ENCODE measurements at places on chromosomes 4 and X. TPM values are rescaled to one million over a fixed set of nuclear protein-coding genes. Genes with fewer than 3 reads are reported as not detected.

DNA sequence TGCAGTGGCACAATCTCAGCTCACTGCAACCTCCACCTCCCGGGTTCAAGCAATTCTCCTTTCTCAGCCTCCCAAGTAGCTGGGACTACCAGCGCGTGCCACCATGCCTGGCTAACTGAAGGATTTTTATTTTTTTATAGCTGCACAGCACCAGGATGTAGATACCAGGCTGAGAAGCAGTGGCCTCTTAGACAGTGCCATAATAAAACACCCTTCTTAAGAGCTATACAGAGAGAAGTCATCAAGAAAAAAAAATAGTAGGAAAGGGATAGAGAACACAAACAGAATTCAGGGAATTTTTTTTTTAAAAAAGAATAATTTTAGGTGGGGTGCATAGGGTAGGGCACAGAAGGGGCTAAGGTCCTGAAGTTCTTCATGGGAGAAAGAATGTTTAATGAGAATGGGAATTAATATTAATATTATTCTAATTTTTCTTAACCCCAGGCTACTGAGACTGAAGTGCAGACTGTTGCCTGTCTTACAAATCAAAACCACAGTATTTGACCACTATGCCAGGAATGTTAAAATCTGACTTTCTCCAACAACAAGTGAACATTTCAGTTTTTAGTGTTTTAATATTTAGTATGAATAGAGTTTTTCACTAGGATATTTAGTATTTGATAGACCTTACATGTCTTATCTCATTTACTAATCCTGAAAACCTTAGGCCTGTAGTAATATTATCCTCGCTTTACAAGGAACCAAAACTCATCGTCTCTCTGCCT, 146.7 kb downstream of the KCNIP4 start:
- no peaks in the 10 kb centered on the region for H3K27me3 ChIP-seq
- H3K4me1 ChIP-seq = no peaks in the 10 kb centered on the region
- H3K27ac ChIP-seq = no peak overlapping the region
- H3K36me3 ChIP-seq = no peaks in the 10 kb centered on the region

- H3K27me3 ChIP-seq = no peaks in the 10 kb centered on the region
- no peak for DNase-seq
- H3K36me3 ChIP-seq = no peaks in the 10 kb centered on the region
- no peaks in the 10 kb centered on the region for H3K4me1 ChIP-seq
Measured at GRCh38 chrX:44997888-44998287, 124.9 kb downstream of the KDM6A start.

The ZNF157 gene
- polyA plus RNA-seq = 0.16 TPM

DNA sequence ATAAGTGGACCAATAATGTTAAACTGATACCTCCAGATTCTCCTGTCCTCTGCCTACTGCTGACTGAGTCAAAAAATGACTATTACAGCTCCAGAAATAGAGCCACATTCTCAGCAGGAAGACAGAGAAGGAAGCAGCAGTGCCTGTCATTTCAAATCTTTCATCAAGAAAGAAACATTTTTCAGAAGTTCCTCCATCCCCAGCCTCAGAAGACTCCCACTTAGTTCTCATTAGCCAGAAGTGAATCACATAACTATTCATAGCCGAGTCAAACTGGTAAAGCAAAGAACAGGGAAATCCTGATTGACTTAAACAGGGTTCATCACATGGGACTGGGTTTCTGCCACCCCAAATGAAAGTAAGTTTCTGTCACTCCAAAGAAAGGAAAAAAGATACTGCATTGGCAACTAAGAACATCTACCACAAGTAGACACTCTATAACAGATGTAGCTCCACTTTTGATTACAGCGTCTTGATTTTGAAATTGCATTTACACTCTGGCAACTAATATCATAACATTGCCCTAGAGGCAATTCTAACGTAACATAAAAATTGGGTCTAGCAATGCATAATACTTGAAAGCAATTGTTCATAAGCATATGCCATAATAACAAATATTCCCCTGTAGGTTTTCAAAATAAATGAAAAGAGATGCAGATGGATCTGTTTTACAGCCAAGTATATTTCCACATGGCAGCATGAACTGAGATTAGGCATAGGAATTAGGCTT, 599.8 kb downstream of the GALNTL6 start:
- H3K27ac ChIP-seq = no peak overlapping the region
- no peak for DNase-seq
- no peaks in the 10 kb centered on the region for H3K27me3 ChIP-seq
- H3K4me3 ChIP-seq = no peak overlapping the region
- no peaks in the 10 kb centered on the region for H3K4me1 ChIP-seq
- no peaks in the 10 kb centered on the region for H3K36me3 ChIP-seq

DNA sequence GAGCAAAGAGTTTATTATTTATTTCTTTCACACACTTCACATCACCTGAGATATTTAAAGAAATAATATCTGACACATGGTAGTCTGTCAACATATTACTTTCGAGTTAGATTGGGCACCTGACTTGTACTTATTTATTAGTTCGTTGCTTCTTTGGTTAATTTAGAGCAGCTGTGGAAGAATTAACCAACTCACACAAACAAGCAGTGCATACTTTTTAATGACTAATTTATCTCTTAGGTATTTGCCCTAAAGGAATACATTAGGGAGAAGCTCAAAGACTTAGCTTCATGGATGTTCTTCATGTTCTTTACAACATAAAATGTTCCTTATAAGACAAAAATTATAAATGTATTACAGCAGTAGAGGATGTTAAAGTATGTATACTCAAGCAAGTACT, 242.9 kb downstream of the ARHGAP24 start:
- no peaks in the 10 kb centered on the region for H3K27me3 ChIP-seq
- H3K4me1 ChIP-seq = peaks cover 4% of the 10 kb centered on the region
- no peak for DNase-seq
- no peak overlapping the region for H3K4me3 ChIP-seq
- H3K36me3 ChIP-seq = no peaks in the 10 kb centered on the region

DNA sequence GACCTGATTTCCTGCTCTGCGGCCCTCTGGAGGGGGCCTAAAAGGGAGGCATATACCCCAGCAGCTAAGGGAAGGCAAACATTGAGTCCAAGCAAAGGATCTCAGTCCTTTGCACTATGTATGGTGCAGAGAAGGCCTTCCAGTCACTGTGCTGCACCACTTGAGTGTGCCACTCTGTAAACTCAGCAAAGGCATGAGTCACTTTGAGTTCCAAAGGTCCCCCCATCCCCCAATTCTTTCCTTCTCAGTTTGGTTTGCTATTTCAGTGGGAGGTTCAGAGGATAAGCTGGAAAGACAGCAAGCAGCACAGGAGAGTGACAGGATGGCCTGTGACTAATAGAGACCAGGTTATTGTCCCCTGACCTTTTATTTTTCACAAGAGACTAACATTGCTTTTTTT, 131.3 kb downstream of the FHDC1 start:
- peak; percentile 33 for DNase-seq
- H3K27ac ChIP-seq = no peak overlapping the region
- no peak overlapping the region for H3K4me3 ChIP-seq
- no peaks in the 10 kb centered on the region for H3K27me3 ChIP-seq
- H3K4me1 ChIP-seq = no peaks in the 10 kb centered on the region
- no peaks in the 10 kb centered on the region for H3K36me3 ChIP-seq

GRCh38 chrX:153877571-153878261, 8.3 kb downstream of the L1CAM start:
- no peak overlapping the region for H3K4me3 ChIP-seq
- no peaks in the 10 kb centered on the region for H3K36me3 ChIP-seq
- H3K27ac ChIP-seq = no peak overlapping the region
- H3K4me1 ChIP-seq = no peaks in the 10 kb centered on the region

The RHOXF1 gene
- polyA plus RNA-seq = 3.8 TPM

DNA sequence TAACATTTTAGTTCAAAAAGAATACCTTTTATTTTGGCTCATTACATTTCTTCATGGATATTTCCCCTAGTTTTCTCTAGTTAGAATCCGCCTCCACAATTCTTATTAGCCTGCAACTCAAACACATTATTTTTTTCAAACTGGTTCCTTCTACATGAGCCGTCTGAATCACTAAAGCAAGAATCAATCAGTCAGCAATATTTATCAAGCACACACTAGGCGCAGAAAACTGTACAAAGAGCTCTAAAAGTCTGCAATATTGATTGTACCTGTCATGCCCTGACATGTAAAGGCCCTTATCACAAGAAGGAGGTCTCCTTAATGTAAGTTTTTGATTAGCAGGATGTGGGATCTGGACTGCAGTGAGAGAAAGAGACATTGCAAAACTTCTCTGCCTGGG, 94.8 kb upstream of the CENPE start:
- H3K27ac ChIP-seq = no peak overlapping the region
- DNase-seq = no peak
- H3K36me3 ChIP-seq = no peaks in the 10 kb centered on the region
- no peaks in the 10 kb centered on the region for H3K4me1 ChIP-seq
- H3K4me3 ChIP-seq = no peak overlapping the region

The APLN gene
- 10.5 TPM for polyA plus RNA-seq

- no peaks in the 10 kb centered on the region for H3K36me3 ChIP-seq
- no peaks in the 10 kb centered on the region for H3K4me1 ChIP-seq
- no peak overlapping the region for H3K27ac ChIP-seq
- no peak for DNase-seq
- H3K4me3 ChIP-seq = no peak overlapping the region
Measured at GRCh38 chrX:139971394-139971749, 6.1 kb upstream of the CXorf66 start.

- DNase-seq = no peak
- no peaks in the 10 kb centered on the region for H3K27me3 ChIP-seq
- H3K36me3 ChIP-seq = no peaks in the 10 kb centered on the region
- H3K4me3 ChIP-seq = no peak overlapping the region
Measured at GRCh38 chr4:68366600-68366999, 16.7 kb upstream of the YTHDC1 start.

The ZNF41 gene
- polyA plus RNA-seq = 4.2 TPM

The VCX2 gene
- polyA plus RNA-seq = not detected

The STK32B gene
- 0.29 TPM for polyA plus RNA-seq

The TMPRSS11E gene
- not detected for polyA plus RNA-seq

GRCh38 chr4:3423406-3423805, 18.4 kb upstream of the HGFAC start:
- no peak overlapping the region for H3K4me3 ChIP-seq
- no peak overlapping the region for H3K27ac ChIP-seq
- H3K4me1 ChIP-seq = no peaks in the 10 kb centered on the region
- no peaks in the 10 kb centered on the region for H3K36me3 ChIP-seq
- no peaks in the 10 kb centered on the region for H3K27me3 ChIP-seq

The CSN1S1 gene
- not detected for polyA plus RNA-seq

The SULT1B1 gene
- 0.20 TPM for polyA plus RNA-seq

GRCh38 chr4:3412257-3413020, 29.3 kb upstream of the HGFAC start:
- no peak overlapping the region for H3K27ac ChIP-seq
- H3K27me3 ChIP-seq = no peaks in the 10 kb centered on the region
- peak; percentile 67 for DNase-seq
- peaks cover 23% of the 10 kb centered on the region for H3K4me1 ChIP-seq
- H3K4me3 ChIP-seq = no peak overlapping the region

GRCh38 chr4:112152521-112152920, 7.3 kb downstream of the FAM241A start:
- peaks cover 37% of the 10 kb centered on the region for H3K4me1 ChIP-seq
- H3K27me3 ChIP-seq = no peaks in the 10 kb centered on the region
- no peaks in the 10 kb centered on the region for H3K36me3 ChIP-seq
- H3K4me3 ChIP-seq = no peak overlapping the region
- no peak overlapping the region for H3K27ac ChIP-seq

DNA sequence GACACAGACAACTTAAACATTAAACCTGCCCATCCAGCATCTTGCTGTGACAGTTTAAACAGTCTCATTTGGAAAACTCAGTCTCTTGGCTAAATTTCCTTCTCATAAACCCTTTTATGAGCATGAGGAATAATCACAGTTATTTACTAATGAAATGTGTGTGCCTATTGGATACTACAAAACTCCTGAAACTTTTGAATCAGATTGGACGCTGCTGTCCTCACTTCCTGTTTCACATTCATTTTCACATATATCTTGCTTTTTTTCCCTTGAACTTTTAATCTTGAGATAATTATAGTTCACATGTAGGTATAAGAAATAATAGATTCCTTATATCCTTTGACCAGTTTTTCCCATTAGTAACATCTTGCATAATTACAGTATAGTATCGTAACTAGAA, 111.7 kb downstream of the CDKL5 start:
- H3K27ac ChIP-seq = no peak overlapping the region
- H3K4me1 ChIP-seq = no peaks in the 10 kb centered on the region
- no peaks in the 10 kb centered on the region for H3K36me3 ChIP-seq
- no peak overlapping the region for H3K4me3 ChIP-seq
- no peak for DNase-seq

DNA sequence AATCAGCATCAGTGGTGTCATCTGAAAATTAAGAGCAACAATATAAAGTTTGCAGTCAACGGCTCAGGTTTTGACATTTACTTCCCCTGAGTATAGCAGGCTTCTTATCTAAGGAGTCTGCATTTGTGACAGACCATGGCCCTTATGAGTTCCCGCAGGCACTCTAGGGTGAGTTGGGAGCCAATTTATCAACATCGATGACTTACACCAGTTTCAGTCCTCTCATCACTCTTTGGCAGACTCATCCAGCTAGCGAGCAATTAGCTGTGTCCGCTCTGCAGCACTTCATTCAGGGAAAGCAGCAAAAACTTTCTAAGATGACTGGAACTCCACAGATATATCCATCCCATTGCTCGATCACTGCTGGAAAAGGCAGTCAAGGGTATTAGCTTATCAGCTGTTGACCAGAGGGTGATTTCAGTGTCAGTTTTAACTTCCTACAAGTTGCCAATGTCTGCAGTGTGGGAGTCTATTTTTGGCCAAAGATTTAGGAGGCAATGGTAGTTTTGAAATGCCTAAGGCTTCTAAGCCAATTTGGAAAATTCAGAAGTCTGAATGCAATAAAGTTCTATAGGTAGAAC, 625.1 kb upstream of the TENM3 start:
- no peak overlapping the region for H3K27ac ChIP-seq
- H3K4me3 ChIP-seq = no peak overlapping the region
- no peaks in the 10 kb centered on the region for H3K36me3 ChIP-seq
- no peaks in the 10 kb centered on the region for H3K4me1 ChIP-seq
- no peaks in the 10 kb centered on the region for H3K27me3 ChIP-seq

The KDR gene
- polyA plus RNA-seq = 32.8 TPM

GRCh38 chr4:7169134-7169533, 23.2 kb upstream of the SORCS2 start:
- H3K27me3 ChIP-seq = no peaks in the 10 kb centered on the region
- no peak overlapping the region for H3K27ac ChIP-seq
- H3K4me1 ChIP-seq = no peaks in the 10 kb centered on the region
- H3K4me3 ChIP-seq = no peak overlapping the region
- no peak for DNase-seq
- H3K36me3 ChIP-seq = no peaks in the 10 kb centered on the region

GRCh38 chr4:186422296-186422695, 133.1 kb downstream of the MTNR1A start:
- H3K4me3 ChIP-seq = no peak overlapping the region
- H3K4me1 ChIP-seq = no peaks in the 10 kb centered on the region
- H3K36me3 ChIP-seq = no peaks in the 10 kb centered on the region
- H3K27ac ChIP-seq = no peak overlapping the region
- H3K27me3 ChIP-seq = no peaks in the 10 kb centered on the region

- H3K27ac ChIP-seq = no peak overlapping the region
- no peaks in the 10 kb centered on the region for H3K36me3 ChIP-seq
- no peaks in the 10 kb centered on the region for H3K4me1 ChIP-seq
- no peaks in the 10 kb centered on the region for H3K27me3 ChIP-seq
- DNase-seq = peak; percentile 2
Measured at GRCh38 chrX:38260231-38260630, 39.6 kb upstream of the SRPX start.
